ENCODE measurements at places on chromosomes 6 and 20. TPM values are rescaled to one million over a fixed set of nuclear protein-coding genes. Genes with fewer than 3 reads are reported as not detected.

TP53RK gene
- 32.8 TPM for total RNA-seq

ENPP5 gene
- 13.6 TPM for total RNA-seq

PRDM13 gene
- total RNA-seq: 0.46 TPM

KHDC1 gene
- 7.8 TPM for total RNA-seq

MYLK4 gene
- 1.2 TPM for total RNA-seq

PDRG1 gene
- 10.4 TPM for total RNA-seq

LHFPL5 gene
- 2.1 TPM for total RNA-seq

DLL1 gene
- 11.3 TPM for total RNA-seq

PTCHD4 gene
- 20.3 TPM for total RNA-seq

COL10A1 gene
- not detected for total RNA-seq

TMX4 gene
- 90.9 TPM for total RNA-seq

MEP1A gene
- total RNA-seq: not detected

PSMF1 gene
- 37.8 TPM for total RNA-seq

LY6G6F gene
- not detected for total RNA-seq

HLA-E gene
- 44.1 TPM for total RNA-seq

ZBTB22 gene
- 25.6 TPM for total RNA-seq

BMP6 gene
- total RNA-seq: 5.1 TPM

CYP39A1 gene
- 3.7 TPM for total RNA-seq

PRR18 gene
- 2.5 TPM for total RNA-seq

C6orf141 gene
- total RNA-seq: 1.6 TPM

PSORS1C1 gene
- total RNA-seq: not detected

PTK6 gene
- not detected for total RNA-seq

TCP11 gene
- total RNA-seq: 0.23 TPM
